ENCODE measurements at places on chromosomes 13 and 19.
A peak's percentile ranks its signal among the peaks of the same experiment; 100 is the strongest.

GRCh38 chr13:44206434-44206833, 167.2 kb upstream of the SERP2 start:
- H3K4me1 ChIP-seq: no peaks in the 10 kb centered on the region
- H3K27me3 ChIP-seq: no peaks in the 10 kb centered on the region
- no peaks in the 10 kb centered on the region for H3K36me3 ChIP-seq
- no peak overlapping the region for H3K4me3 ChIP-seq
- no peak for DNase-seq
- H3K27ac ChIP-seq: peak overlapping the region; percentile 16

DNA sequence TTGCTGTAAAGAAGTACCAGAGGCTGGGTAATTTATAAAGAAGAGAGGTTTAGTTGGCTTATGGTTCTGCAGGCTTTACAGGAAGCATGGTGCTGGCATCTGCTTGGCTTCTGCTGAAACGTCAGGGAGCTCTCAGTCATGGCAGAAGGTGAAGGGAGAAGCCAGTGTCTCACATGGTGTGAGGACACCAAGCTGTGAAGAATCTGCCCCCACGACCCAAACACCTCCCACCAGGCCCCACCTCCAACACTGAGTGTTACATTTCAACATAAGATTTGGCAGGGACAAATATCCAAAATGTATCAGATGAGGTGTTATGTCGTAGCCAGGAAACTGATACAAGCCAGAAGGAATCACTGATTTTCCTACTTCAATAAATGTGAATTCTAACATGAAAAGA, 136.5 kb downstream of the CYSLTR2 start:
- H3K36me3 ChIP-seq: no peaks in the 10 kb centered on the region
- no peak overlapping the region for H3K27ac ChIP-seq
- no peak overlapping the region for H3K4me3 ChIP-seq
- no peak for DNase-seq
- H3K27me3 ChIP-seq: no peaks in the 10 kb centered on the region

DNA sequence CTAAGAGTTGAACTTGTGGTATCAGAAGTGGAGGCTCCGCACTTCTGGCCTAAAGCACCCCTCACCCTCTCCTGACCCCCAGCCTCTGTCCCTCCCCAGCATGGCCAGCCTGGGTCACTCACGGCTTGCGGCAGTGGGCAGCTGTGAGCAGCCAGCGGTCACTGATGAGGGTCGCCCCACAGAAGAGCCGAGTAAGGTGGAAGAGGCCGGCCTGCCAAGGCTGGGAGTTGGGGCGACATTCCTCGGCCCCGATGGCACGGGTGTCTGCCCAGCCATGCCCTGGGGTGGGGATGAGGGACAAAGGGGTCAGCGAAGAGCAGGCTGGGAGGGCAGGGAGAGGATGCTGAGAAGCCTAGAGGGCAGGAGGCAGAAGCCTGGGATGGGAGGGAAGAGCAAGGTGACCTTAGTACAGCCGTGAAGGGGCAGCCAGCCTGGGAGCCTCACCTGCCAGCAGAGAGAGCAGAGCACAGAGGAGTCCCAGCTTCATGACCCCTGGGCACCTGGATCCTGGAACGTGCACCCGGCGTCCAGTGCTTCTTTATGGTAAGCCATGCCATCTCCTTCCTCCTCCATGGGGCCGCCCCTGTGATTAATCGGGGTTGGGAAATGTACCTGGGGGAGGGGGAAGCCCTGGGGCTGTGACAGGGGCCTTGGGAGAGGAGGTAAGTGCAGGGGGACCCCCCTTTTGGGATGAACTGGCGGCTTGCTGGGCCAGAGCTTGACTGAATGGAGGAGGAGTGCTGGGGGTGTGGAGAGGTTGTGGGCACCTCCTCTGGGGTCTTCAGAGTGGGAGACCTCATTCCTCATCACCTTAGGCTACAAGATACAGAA, 7.9 kb upstream of the KLK8 start:
- no peak overlapping the region for H3K27ac ChIP-seq
- DNase-seq: no peak
- H3K27me3 ChIP-seq: peaks cover 28% of the 10 kb centered on the region
- no peaks in the 10 kb centered on the region for H3K4me1 ChIP-seq
- H3K4me3 ChIP-seq: no peak overlapping the region

DNA sequence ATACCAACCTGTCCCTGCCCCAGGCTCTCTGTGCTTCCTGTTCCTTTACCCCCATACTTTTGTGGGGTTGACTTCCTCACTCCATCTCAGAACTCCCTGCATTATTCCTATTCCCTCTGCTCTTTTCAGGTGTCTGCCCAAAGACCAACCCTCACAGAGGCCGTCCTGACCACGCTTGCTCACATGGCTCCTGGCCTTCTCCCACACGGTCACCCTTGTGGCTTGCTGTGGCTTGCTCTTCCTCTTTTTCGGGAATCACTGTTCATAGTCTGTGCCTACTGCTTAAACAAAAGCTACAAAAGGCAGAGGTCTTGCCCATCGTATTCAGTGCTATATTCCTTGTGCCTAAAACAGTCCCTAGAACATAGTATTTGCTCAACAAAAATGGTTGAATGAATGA, 25.2 kb upstream of the ARGLU1 start:
- H3K27ac ChIP-seq: no peak overlapping the region
- DNase-seq: no peak
- no peak overlapping the region for H3K4me3 ChIP-seq
- no peaks in the 10 kb centered on the region for H3K27me3 ChIP-seq

DNA sequence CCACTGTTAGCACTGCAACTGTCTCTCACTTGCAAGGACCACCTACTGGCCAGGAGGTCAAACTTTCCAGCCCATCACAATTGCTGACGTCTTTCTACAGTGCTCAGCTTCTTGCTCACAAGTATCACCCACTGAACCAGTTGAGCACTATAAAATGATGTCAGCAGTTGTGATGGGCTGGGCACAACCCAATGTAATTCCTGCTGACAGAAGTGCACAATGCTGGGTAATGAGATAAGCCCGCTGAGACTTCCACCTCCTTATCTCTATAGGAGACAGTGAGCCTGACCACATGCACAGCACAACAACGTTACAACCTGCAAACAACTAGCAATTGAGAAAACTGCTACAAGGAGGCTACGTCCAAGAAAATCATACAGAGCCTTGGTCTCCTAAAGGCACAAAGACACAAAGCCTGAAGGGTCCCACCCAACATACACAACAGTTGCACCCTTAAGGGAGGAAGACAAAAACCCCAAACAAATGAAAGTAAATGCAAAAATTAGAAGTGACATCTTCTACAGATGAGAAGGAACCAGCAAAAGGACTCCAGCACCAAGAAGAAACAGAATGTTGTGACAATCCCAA, 273.2 kb downstream of the LIG4 start:
- DNase-seq: no peak
- H3K36me3 ChIP-seq: no peaks in the 10 kb centered on the region
- no peaks in the 10 kb centered on the region for H3K27me3 ChIP-seq
- no peaks in the 10 kb centered on the region for H3K4me1 ChIP-seq

GRCh38 chr13:24625870-24626849, 54.0 kb upstream of the ATP12A start:
- H3K36me3 ChIP-seq: no peaks in the 10 kb centered on the region
- no peak overlapping the region for H3K4me3 ChIP-seq
- peaks cover 4% of the 10 kb centered on the region for H3K4me1 ChIP-seq

GRCh38 chr19:4064496-4065260, 2.0 kb downstream of the ZBTB7A start:
- peaks cover 4% of the 10 kb centered on the region for H3K27me3 ChIP-seq
- H3K4me1 ChIP-seq: peaks cover 60% of the 10 kb centered on the region
- H3K4me3 ChIP-seq: peak overlapping the region; percentile 52
- H3K36me3 ChIP-seq: peaks cover 50% of the 10 kb centered on the region
- peak overlapping the region; percentile 84 for H3K27ac ChIP-seq

All from spinal cord (tissue), 10 donors.